ENCODE measurements at places on chromosomes 6 and 20. TPM values are rescaled to one million over a fixed set of nuclear protein-coding genes. Genes with fewer than 3 reads are reported as not detected.

DNA sequence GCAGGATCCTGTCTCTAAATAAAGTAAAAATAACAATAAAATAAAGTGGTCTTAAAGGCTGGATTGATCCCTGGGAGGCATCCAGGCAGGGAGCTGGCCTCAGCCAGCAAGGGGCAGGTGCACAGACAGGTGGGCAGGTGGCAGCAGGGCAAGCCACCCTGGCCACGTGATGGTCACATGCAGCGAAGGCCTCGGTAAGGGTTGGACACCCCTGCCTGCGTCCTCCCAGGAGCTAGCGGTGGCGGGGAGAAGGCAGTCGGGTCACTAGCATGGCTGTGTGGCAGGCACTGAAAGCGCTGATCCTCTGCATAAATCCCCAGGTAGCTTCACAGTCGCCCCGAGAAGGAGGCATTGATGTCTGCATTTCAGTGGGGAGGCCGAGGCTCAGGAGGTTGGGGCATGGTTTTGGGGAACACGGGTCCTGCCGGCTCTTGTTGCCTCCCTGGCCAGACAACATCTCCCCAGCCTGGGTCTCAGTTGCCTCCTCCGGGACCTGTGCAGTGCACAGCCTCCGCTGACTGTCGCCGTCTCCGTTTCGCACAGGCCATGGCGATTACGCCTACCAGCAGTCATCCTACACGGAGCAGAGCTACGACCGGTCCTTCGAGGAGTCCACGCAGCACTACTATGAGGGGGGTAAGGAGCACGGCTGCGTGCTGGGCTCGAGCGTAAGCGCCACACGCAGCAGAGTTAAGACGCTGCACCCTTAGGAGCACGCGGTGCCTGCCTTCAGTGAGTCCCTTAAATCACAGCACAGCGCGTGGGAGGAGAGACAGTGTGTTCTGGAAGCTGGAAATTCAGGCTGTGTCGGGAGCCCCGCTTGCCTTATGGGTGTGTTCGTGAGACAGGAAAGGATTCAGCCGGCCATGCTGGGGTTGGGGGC, 17.7 kb upstream of the MTG2 start:
- no peaks in the 10 kb centered on the region for H3K27me3 ChIP-seq
- no peak overlapping the region for H3K27ac ChIP-seq
- H3K4me1 ChIP-seq, result no peaks in the 10 kb centered on the region
- no peak overlapping the region for H3K4me3 ChIP-seq
- DNase-seq, result no peak

The CAPN11 gene
- 1.5 TPM for total RNA-seq

The MEI4 gene
- not detected for total RNA-seq

DNA sequence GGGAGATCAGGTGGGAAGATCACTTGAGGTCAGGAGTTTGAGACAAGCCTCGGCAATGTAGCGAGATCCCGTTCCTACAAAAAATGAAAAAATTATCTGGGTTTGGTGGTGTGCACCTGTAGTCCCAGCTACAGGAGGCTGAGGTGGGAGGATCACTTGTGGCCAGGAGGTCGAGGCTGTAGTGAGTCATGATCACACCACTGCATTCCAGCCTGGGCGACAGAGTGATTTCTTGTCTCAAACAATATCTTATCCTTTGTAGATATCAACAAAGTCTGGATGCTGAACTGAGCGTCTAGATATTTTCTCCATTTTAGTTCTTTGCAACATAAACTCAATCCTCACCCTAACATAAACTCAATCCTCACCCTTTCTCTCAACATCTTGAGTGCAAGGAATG, 197.6 kb downstream of the DTNBP1 start:
- no peak overlapping the region for H3K27ac ChIP-seq
- H3K4me3 ChIP-seq, result no peak overlapping the region
- no peaks in the 10 kb centered on the region for H3K4me1 ChIP-seq
- no peaks in the 10 kb centered on the region for H3K27me3 ChIP-seq
- DNase-seq, result no peak

The HLA-DQB1 gene
- total RNA-seq, result not detected
